ENCODE measurements at places on chromosomes 12 and 14.

DNA sequence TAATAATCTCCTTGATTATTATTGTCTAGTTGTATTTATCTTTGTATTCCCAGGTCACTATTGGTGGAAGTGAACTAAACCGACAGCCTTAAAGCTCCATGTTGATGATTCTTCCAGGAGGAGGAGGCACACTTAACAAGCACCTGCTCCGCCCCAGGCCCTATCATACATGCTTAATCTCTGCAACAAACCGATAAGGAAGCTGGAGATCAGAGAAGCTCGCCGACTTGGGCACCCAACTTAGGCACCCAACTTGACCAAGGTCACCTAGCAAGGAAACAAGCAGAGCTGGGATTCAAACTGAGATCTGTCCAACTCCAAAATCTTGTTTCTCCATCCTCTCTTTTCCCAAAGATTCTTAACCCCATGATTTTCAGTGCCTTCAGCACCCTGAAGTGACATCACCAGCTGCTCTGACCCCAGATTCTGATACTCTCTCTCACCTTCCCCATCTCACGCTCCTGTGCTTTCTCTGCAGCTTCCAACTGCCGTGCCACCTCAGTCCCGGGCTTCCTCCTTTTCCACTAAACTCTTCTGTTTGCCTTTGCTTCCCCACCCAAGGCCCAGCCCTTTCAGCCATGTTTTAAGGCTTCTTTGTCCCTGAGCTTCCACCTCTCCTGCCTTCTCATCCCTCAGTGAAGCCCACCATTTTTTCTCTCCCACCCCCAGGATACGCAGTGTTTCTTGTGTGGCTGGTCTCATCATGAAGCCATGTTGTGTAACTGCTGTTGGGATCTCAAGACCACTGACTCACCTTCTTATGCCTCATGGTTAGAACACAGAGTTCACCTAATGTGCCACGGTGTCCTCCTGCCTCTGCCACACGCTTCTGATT lies 6.6 kb upstream of the KRT18 start:
- DNase-seq, result no peak

DNA sequence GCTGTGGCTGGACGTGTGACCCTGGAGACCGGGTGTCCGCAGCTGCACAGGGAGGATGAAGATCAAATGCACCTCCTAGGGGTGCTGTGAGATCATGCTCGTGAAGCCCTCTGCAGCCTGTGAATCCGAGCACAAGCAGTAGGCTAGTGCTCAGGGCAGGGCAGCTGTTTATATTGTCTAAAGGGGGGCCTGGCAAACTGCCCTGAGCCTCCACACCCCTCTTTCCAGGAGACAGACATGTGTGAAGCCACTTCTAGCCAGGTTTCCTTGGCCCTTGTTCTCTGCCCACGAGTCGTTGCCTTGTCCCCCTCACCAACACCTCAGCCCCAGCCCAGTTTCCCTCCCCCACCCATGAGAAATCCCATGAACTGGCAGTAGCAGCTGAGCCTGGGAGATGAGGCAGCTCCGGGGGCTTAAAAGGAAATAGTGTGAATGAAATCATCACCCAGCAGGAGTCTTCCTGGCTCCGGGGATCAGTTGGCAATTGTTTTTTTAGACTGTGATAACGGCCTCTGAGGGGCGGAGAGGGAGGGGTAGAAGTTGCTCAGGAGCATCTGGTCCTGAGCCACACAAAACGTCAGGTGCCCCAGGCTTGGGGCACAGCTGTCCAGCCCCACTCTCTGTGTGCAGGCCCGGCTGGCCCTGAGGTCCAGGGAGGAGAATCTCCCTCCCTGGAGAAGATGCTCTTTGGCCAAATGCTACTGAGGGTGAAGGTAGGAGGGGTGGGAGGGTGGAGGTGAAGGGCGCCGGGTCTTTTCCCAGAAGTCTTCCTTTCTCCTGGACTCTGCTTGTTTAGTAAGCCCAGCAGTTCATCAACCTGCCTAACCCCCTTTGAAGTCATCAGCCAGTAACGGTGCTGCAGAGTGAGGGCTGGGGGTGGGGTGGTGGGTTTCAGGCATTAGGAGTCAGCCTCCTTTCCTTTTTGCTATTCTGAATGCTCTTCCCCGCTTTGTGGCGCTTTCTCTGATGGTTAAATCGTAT lies 4.0 kb downstream of the FGF6 start:
- DNase-seq, result peak; percentile 10

- DNase-seq, result no peak
These were observed 797 bp downstream of the SLC11A2 start for GRCh38 chr12:51025338-51025835.

GRCh38 chr12:9899209-9899608 lies 17.9 kb downstream of the KLRF2 start:
- no peak for DNase-seq

DNA sequence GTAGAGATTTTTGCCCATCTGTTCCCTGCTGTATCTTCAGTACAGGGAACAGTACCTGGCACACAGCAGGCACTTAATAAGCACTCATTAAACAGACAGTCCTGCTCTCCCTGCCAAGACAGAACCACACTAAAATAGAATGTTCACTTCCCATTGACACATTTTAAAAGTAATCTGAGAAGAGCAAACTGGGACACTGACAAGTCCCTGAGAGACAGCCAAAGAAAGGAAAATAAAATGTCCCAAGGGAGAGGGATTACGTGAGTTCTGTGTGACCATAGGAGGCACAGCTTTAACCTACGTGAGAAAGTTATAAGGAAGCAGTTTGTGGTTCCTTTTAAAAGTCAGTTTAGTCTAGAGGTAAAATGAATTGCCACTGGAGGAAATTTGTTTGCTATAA lies 43.9 kb upstream of the SYCP3 start:
- no peak for DNase-seq

GRCh38 chr14:55221186-55221585 lies 29.8 kb upstream of the DLGAP5 start:
- no peak for DNase-seq

GRCh38 chr14:45526715-45527549 lies 273.9 kb upstream of the MIS18BP1 start:
- DNase-seq, result peak; percentile 32

- DNase-seq, result peak; percentile 15
These were observed 1.0 kb upstream of the CDK17 start for GRCh38 chr12:96401076-96401871.

DNA sequence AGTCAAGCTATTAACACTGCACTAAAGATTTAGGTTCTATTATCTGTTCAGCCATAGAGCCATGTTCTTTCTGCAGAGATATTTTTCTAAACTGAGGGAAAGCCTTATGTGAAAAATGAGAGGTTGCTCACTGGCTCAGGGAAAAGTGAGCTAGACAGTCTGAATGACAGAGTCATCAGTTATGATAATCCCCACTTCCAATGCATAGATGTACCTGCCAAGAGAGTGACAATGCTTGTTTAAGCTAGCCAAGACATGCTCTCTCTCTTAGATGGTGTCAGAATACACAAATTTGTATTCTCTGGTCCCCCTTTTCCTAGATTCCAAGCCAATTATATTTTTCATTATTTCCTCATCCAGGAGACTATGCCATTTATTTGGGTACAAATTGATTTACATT lies 176.9 kb upstream of the FRMD6 start:
- DNase-seq, result no peak

DNA sequence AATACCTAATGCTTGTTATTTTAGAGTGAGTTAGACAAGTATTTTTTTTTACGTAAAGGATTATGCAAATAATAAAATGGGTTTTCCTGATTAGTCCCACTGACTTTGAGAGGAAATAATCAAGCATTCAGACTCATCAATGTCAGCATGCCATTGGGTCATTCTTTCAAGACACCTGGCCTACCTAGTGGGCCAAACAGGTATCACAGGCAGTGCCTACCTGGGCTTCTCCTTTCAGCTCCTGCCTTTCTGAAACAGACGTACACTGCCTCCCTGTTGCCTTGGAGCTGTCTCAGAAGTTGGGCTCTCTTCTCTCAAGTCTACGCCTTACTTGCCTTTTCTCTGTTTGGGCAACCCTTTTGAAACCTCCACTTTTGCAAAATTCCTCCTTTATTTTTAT lies 545.6 kb downstream of the SNAPC1 start:
- DNase-seq, result no peak

GRCh38 chr12:74752215-74752614 lies 214.6 kb downstream of the ATXN7L3B start:
- DNase-seq, result no peak

DNA sequence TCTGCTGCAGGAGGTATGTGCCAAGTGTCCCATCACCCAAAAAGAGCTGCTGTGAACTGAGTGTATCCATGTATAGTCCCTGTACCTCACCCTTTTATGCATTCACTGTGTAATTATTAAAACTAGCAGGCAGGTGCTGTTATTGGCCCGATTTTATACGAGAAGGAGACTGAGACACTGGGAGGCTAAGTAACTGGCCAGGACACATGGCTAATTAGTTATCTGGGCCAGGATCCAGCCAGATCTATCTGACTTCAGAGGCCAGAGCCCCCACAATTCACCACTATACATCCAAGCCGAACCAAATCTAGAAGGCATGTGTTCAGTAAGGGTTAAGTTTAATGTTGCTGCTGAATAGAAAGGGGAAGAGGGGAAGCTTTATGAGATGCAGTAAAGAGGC lies 73.4 kb downstream of the FRMD6 start:
- DNase-seq, result peak; percentile 30

GRCh38 chr14:101471723-101472517 lies 89.4 kb upstream of the DIO3 start:
- DNase-seq, result no peak

DNA sequence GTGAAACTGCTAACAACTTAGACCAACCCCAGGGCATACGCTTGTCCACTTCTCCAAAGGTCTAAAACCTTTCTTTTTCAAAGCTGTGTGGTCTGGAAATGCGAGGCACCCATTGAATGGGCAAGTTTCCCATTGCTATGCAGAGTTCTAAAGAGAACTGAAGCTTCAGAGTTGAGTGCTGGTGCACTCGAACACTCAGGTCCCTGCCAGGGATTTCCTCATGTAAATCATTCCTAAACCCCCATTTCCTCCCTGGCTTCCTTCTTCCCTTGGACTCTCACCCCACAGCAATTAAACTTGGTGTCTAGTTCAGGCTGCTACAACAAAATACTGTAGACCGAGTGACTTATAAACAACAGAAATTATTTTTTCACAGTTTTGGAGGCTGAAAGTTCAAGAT lies 2.2 kb upstream of the PXN start:
- DNase-seq, result no peak

DNA sequence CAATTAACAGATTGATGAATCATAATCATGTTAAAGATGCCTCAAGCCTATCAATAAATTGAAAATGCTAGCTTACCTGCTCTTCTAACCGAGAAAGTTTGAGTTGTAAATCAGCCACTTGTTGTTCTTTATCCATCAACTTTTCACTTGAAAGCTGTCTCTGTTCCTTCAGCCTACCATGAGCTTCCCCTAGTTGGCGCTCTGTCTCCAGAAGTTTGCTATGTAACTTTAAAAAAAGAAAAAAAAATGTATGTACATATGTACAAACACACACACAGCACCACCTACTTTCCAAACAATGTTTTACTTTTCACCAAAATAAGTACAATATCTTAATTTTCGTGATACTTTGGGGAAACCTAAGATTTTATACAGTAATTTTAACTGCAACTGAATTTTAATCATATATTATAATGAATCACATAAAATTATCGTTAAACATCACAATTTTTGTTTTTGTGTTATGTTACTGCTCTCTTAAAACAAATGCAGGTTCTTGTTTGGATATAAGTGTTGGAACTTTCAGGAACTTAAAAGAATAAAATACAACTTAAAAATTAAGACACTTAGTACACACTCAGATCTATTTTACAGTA lies 101.2 kb downstream of the EEA1 start:
- no peak for DNase-seq

DNA sequence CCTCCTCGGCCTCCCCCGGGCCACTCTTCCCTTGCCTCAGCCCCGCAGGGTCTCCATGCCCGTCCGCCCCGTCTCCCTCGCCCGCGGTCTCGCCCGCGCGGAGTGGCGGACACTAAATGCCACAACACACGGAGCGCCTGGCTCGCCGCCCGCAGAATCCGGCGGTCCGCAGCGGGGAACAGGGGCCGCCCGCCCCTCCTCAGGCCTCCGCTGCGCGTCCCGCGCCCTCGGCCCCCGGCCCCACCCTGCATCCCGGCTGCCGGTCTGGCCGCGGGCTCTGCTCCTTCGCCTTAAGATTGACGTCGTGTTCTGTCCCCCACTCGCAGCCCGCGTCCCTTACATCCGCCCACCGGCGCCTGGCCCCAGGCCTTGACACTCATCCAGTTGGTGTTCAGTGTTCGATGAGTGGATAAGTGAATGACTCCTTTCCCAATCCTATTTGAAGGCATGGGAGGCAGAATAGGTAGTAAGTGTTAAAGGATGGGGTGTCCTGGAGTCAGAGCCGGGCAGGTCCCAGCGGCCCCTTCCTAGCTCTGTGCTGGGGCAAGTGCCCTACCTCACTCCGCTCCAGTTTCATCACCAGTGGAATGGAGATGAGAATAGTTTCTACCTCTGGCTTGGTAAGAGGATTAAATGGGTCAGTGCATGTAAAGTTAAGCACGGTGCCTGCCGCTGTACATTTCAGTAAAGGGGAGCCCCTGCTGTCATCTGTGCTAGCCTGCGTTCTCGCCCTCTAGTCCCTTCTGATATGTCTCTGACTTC lies 622 bp downstream of the TECPR2 start:
- peak; percentile 50 for DNase-seq

GRCh38 chr12:24838531-24838950 lies 110.4 kb downstream of the BCAT1 start:
- DNase-seq, result no peak

DNA sequence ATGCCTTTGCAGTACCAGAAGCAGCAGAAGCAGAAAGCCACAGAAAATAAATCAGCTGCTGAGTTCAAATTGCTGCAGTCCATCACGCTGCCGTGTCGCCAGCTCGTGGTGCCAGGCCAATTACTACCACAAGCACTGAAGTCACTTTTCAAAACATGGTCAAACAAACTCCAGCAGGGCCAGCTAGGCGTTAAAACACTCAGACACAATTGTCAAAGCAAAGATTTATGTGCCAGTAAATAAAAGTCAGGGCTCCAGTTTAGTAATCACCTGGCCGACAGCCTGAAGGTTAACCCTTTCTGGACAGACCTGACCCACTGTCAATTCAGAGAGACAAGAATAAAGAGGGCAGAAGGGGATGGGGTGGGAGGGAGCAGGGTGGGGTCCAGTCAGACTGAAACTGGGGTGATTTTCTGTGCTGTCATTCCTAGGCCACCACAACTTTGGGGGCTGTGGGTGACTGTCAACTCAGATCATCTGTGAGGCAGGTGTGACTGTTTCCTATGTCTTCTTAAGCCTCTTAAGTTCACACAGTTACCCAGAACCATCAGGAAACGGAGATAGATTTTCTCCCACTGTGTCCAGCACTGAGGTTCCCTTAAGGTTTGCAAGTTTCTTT lies 109.8 kb upstream of the FUT8 start:
- peak; percentile 66 for DNase-seq
